Bronchial smooth muscle cell (primary cell): ENCODE measurements at places on chromosomes 7 and 10. TPM values are rescaled to one million over a fixed set of nuclear protein-coding genes. Genes with fewer than 3 reads are reported as not detected.

FAM25G gene
- not detected in 2 replicates for total RNA-seq

NUTM2E gene
- total RNA-seq, result not detected in 2 replicates

TAS2R41 gene
- not detected in 2 replicates for total RNA-seq

CEP41 gene
- 5.8 and 6.0 TPM in 2 replicates for total RNA-seq

TAS2R5 gene
- total RNA-seq, result 0.43 and 0.79 TPM in 2 replicates

MINDY4 gene
- total RNA-seq, result 4.4 and 6.3 TPM in 2 replicates

UPK3BL1 gene
- total RNA-seq, result 9.3 and 13.2 TPM in 2 replicates

EPO gene
- not detected in 2 replicates for total RNA-seq

CARD11 gene
- under 0.01 TPM in 1 of 2 replicates, not detected in the other for total RNA-seq

PTPN20 gene
- under 0.01 and 0.09 TPM in 2 replicates for total RNA-seq

HECW1 gene
- under 0.01 and 0.79 TPM in 2 replicates for total RNA-seq

TMEM196 gene
- total RNA-seq, result not detected in 2 replicates

ZNF365 gene
- total RNA-seq, result 0.94 and 2.8 TPM in 2 replicates

CCDC172 gene
- total RNA-seq, result not detected in 2 replicates
